ENCODE measurements at places on chromosomes 13 and 19. TPM values are rescaled to one million over a fixed set of nuclear protein-coding genes. Genes with fewer than 3 reads are reported as not detected.

GRCh38 chr19:2358548-2359173, 1.4 kb upstream of the TMPRSS9 start:
- DNase-seq, result no peak

DNA sequence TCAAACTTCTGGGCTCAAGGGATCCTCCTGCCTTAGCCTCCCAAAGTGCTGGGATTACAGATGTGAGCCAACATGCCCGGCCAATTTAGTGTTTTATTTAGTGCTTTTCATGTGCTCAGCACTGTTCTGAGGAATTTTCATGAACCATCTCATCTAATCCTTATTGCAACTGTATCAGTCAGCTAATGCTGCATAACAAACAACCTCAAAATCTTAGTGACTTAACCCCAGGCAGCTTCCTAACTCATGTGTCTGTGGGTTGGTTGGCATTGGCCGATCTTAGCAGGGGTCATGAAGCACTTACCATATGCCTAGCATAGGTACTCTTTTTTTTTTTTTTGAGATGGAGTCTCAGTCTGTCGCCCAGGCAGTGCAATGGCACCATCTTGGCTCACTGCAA, 6.2 kb upstream of the SDHAF1 start:
- DNase-seq, result no peak

- no peak for DNase-seq
Measured at GRCh38 chr19:29569038-29569911, 36.8 kb upstream of the POP4 start.

DNA sequence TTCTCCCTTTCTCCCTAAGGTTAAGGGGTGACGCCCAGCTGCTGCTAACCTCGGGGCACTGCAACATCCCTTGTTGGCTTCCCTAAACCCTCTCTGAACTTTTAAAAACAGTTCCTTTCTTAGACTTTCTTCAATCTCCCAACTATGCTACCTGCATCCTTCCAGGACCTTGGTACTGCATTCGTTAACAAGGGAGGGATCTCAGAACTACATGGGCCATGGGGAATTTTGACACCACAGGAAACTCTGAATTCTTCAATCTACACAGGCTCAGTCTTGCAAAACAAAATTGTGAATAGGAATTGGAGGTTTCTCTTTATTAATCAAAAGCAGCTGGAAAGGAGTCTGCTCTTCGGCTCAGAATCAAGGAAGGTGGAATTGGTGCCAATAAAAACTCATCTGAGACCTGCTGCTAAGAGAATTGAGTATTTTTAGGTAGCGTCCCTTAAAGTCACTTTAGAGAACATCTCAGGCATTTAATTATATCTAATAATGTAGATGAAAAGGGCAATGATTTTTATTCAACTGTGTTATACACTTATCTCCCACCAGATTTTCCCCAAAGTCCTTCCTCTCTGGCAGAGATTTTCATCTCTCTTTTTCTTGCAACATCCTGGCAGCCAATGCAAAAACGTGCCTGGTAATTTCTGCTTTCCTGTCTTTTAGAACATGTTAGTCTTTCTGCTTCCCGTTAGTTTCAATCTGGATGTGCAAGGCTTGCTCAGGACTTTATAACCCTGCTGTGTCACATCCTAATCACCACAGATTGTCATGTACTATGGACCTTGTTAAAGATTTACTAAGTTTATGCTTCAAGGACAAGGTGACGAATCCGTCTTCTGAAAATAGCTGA, 69.1 kb upstream of the SLC15A1 start:
- DNase-seq, result no peak

DNA sequence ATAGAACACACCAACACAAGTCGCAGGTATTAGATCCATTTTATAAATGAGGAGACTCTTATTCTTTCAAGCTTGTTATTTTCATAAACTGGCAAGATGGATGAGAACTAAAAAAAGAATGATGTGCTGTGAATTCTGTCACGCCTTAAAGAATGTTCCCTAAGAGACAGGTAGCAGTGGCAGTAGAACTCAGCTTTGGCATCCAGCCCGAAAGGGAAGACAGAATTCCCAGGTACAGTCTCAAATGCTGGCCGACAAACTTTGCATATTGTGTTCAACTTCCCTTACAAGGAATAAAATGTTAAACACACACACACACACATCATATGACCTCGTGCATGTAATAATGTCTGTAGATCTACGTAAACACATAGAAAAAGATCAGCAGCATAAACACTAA, 3.2 kb downstream of the TMEM272 start:
- DNase-seq, result no peak

DNA sequence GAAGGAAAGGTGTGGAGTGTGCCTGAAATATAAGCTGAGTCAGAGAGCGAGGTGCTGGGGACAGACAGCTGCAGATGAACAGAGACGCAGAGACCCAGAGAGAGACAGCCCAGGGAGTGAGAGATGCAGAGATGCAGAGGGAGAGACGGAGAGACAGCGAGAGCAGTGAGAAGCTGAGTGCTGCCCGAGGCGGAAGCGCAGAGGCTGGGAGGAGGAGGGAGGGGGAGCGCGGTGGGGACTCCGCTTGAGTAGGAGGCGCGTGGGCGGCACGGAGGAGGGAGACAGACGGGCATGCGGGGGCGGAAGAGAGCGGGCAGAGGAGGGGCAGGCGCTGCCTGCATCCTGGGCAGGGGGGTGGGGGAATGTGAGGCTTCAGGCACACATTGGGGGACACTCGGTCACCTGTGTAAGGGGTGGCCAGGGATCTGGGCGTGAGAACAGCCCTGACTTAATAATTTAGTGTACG, 25.7 kb downstream of the SLC8A2 start:
- DNase-seq, result peak; percentile 45

The ICAM3 gene
- 8.4 TPM for polyA plus RNA-seq

- no peak for DNase-seq
Measured at GRCh38 chr19:54201172-54201701, 579 bp downstream of the RPS9 start.

- DNase-seq, result no peak
Measured at GRCh38 chr19:43779147-43779819, 1.5 kb downstream of the KCNN4 start.

The AKAP8L gene
- polyA plus RNA-seq, result 84.3 TPM

The CFAP97D2 gene
- not detected for polyA plus RNA-seq

The LGALS4 gene
- 3.0 TPM for polyA plus RNA-seq

GRCh38 chr13:107421951-107422350, 793.4 kb downstream of the LIG4 start:
- DNase-seq, result no peak

The PGLYRP1 gene
- polyA plus RNA-seq, result 0.66 TPM

DNA sequence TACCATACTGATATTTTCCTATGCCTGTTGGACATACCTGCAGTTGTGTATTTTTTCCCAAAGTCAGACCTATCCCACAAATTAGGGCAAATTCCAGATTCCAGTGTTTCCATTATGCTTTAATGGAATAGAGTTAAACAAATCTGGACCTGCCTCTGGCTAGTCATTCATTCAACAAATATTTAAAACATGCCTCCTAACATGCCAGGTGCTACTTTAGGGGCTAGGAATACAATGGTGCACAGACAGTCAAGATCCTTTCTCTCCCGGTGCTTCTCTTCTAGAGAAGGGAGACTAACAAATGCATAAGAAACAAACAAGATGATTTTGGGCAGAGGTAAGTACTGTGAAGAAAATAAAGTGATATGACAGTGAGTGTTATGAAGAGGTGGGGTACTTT, 7.5 kb upstream of the WDFY2 start:
- DNase-seq, result no peak

DNA sequence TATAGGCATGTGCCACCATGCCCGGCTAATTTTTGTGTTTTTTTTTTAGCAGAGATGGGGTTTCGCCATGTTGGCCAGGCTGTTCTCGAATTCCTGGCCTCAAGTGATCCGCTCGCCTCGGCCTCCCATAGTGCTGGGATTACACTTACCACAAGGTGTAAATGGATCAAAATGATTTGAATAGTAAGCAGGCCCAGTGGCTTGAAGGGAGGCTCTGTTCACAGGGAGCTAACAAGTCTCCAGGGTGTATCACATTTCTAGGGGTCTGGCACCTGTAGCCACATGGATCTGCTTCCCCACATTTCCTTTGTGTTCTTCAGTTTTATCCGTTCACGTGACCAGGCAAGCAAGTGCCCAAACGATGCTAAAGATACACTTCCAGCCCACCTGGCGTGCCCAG, 13.5 kb upstream of the CNFN start:
- no peak for DNase-seq

GRCh38 chr13:19940106-19940505, 18.4 kb upstream of the ZMYM2 start:
- DNase-seq, result no peak

The CYP2A7 gene
- 0.38 TPM for polyA plus RNA-seq

The TRPC4 gene
- polyA plus RNA-seq, result 5.0 TPM

DNA sequence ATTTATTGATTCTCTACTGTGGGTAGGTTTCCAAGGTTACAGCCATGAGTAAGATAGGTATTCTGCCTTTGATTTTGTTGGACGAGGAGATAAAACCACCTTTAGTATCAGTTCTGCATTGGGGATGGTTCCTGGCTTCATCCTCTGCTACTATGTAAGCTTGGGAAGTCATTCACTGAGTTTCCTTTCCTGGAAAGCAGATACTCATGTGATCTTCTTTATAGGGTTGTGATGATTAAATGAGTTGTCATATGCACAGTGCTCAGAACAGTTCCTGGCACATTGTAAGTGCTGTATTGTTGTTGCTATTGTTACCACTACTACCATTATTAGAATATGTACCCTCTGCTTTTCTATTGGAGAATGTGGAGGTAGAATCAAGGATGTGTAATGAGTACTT, 13.1 kb upstream of the WTIP start:
- DNase-seq, result no peak

DNA sequence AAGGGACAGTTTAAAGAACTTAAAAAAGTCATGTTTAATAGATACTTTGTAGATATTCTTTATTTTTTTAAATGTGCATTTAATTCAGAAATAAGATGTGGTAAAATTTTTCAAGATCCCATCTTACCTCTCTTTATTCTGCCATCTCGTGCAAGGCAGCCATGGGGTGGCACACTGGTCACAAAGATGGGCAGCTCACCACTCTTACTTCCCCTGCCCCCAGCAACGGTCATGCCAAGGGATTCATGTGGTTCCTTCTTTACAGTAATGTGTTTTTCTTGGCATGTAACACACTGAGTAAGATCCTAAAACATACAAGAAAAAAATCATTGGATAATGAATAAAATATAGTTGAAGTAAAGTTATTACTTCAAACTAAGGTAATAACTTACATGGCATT, 64.2 kb downstream of the LNX2 start:
- DNase-seq, result no peak

The KLC3 gene
- polyA plus RNA-seq, result 2.3 TPM

The SH2D3A gene
- 9.0 TPM for polyA plus RNA-seq

The KIR2DL4 gene
- polyA plus RNA-seq, result not detected

DNA sequence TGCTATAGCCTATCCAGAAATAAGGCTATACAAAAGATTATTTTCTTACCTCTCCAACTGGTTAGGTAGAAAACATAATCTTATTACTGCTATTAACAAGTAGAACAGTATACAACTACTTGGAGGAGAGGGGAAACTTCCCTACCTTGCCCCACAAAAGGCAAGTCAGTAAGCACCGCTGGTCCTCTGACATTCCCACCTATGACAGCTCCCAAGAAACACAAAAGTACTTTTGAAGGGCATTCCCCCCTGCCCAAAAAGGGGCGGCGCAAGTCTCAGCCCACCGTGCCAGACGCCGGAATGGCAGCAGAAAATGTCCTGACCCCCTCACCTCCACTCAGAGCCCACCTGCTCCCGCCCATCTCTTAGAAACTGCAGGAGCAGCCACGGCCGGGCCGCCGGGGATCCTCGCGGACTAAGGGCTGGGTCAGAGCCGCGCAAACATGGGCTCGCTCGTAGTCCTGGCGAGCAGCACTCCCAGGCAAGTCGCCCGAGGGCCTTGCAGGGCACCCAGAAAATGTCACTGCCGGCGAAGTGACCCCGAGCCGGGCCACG, 437 bp downstream of the SUCLA2 start:
- no peak for DNase-seq

GRCh38 chr13:36549755-36550154, 117.5 kb downstream of the CCNA1 start:
- no peak for DNase-seq

DNA sequence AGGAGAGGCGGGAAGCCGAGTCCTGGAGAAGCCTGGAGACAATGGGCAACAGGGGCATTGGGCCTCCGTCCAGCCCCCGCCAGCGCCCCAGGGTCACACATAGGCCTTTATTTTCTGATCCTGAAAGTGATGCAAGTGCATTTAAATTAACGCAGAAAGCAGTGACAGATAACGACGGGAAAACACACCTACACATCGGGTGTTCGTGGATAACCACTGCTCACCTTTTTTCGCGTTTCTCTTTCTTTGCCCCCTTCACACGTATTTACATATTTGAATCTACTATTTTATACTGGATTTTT, 30.4 kb upstream of the GRTP1 start:
- no peak for DNase-seq

DNA sequence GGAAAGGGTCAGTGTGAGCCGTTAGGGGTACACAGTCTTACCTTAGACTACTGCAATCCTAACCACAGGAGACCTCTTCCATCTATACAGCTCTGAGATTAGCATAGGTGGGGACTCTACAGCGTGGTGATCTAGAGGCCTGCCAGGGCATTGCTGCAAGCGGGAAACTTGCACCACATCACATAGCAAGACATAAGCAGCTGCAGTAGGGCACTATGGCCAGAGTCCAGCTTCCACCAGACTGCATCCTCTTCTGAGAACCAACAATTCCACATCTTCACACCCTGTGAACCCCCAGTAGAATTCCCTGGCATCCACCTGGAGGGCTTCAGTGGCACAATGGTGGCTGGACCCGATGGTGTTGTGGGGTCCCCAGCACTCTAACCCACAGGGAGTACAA, 1564.3 kb upstream of the PRR20A start:
- no peak for DNase-seq

GRCh38 chr19:5995606-5996005, 17.7 kb upstream of the RANBP3 start:
- no peak for DNase-seq

DNA sequence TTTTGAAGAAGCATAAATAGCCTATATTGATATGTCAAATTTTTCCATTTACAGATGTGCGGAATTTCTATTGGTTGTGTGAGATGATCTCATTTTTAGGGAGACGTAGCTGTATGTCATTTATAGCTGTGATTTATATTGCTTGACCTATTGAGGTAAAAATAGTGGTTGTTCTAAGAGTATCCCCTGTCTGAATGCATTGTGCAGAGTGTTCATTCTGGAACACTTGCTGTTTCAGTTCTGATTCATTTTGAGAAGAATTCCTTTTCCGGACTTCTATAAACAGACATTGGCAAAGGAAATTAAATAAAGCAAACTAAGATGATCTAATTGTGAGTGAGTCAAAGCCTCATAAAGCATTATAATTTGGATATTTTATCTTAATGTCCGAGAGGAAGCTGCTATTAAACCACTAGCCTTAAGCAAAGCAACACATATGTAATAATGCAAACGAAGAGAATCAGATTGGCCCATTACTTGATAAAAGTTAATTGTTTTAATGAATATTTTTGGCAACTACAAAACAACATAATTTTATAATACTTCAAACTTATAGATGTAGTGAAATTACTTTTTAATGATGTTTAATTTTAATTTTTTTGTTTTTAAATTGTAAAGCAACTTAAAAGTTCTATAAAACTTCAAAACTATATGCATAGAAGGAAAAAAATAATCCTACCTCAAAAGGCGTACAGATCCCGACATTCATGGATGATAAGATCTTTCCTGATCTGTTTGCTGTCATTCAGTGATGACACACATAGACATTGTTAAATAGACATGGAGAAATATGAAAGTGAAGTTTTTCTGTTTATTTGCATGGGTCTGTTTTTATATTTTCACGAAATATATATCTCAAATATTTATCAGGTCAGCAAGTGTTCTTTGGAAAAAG, 942.6 kb upstream of the SLC10A2 start:
- DNase-seq, result no peak
